ENCODE measurements at places on chromosomes 2 and 18.
A peak's percentile ranks its signal among the peaks of the same experiment; 100 is the strongest.

DNA sequence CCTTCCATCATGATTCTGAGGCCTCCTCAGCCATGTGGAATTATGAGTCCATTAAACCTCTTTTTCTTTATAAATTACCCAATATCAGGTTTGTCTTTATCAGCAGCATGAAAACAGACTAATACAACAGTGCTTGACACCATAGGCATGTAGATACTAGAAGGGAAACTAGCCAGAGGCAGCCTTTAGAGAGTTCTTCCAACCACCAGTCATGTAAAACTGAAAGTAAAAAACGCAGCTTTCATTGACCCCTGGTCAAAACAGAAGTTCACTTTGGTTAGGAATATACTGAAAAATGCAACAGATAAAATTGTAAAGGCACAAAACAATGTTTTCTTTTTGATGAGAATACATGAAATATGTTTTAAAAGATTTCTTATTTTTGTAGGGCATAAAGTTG lies 122.8 kb upstream of the L3MBTL4 start:
- DNase-seq, result no peak

DNA sequence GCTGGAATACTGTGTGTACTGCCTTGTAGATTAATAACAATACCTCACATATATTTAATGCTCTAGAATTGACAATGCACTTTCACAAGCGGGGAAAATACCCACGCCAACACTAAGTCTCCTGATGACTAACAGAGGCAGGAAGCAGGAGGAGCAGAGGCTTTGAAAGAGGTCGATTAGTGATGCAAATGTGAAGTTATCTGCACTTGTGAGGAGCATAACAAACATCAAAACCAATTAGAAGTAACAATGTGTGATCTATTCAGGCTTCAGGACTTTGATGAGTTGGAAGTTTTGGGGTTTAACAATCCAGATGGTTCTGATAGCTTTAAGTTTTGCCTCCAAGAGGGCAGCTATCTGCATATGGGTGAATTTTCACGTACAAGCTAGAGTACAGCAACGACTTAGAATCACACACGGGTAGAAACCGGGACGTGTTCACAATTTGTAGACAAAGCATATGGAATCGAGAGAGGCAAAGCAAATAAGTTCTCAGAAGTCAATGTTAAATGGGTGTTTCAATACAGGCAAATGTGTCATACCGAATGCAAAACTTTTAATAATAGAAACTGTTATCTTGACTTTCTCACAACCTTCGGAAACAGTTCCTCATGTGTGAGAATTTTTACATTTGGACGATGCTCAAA lies 114.5 kb downstream of the METTL8 start:
- DNase-seq, result peak; percentile 39

GRCh38 chr2:11467129-11467649 lies 1.2 kb upstream of the E2F6 start:
- no peak for DNase-seq

GRCh38 chr2:42117182-42117579 lies 52.0 kb upstream of the EML4 start:
- peak; percentile 49 for DNase-seq

DNA sequence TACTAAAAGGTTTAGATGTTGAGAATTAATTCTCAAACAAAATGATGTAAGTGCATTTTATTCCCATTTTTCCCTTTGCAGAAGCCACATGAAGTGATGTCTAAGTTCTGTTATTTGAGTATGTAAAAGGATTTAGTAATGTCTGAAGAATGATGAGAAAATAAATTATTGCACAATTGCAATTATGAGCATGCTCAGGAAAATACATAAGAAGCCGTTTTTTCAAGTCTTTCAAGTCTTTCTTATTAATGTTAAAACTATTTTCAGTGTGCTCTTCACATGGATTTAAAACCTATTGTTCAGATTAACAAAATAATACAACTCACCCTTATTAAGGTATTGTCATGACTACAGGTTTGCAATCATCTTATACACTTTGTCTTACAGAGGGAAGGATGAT lies 331.4 kb upstream of the NETO1 start:
- peak; percentile 3 for DNase-seq

DNA sequence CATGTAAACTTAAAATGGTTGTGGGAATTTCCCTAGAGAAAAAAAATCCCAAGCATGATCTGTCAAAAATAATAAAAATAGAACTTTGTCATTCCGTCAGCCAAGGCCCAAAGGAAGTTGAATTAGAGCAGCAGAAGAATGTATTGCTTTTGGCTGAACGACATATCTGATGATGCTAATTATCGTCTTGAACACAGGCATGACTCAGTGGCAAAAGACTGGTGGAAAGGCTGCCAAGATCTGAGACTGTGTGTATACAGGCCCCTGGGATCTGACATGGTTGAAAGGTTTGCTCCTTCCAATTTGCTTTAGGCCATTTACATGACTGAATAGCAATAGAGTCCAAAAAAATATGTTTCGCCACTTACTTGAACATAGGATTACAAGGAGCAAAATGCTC lies 1057.1 kb upstream of the CRIM1 start:
- DNase-seq, result peak; percentile 65

- DNase-seq, result no peak
Observed at GRCh38 chr2:92073036-92073814, 2798.0 kb upstream of the TEKT4 start.

DNA sequence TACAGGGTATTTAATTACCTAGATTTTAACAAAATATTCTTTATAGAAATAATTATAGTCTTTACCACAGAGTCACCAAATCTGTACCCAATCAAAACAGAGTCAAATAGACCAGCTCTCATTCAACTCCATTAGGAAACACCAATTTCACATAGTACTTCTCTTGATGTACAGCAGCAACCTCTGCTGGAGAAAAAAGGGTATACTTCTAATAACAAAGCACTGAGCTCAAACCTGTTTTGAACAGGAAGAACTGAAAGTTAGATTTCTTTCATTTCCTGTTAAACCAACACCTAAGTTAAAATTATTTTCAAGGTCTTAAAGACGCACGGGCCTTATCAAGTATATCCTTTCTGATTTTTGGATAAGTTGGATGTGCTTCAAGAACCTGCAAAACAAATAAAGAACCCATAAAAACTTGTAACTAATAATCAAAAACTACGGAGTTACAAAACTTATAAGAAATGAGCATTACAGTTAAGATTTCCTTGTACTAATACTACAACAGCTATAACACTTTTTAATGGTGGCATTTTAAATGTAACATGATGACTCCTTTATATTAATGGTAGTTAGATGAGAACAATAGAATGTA lies 79.0 kb downstream of the TTC21B start:
- DNase-seq, result peak; percentile 68

- DNase-seq, result no peak
Observed at GRCh38 chr18:54147439-54147838, 77.0 kb downstream of the MBD2 start.

- DNase-seq, result no peak
Observed at GRCh38 chr18:48674758-48675351, 136.0 kb downstream of the CTIF start.

GRCh38 chr2:238162251-238162845 lies 3.6 kb downstream of the ERFE start:
- DNase-seq, result no peak

DNA sequence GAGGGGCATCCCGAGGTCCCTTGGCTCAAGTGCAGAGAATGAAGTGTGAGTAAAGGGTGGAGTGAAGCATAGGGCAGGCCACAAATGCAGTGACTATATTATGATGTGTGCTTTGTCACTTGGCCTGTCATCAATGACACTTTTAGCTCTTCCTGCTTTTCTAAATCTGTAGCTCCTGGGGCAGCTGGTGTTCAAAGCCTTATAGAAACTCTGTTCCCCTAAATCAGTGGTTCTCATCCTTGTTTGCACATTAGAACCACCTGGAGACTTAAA lies 135.6 kb upstream of the LGALSL start:
- DNase-seq, result no peak

DNA sequence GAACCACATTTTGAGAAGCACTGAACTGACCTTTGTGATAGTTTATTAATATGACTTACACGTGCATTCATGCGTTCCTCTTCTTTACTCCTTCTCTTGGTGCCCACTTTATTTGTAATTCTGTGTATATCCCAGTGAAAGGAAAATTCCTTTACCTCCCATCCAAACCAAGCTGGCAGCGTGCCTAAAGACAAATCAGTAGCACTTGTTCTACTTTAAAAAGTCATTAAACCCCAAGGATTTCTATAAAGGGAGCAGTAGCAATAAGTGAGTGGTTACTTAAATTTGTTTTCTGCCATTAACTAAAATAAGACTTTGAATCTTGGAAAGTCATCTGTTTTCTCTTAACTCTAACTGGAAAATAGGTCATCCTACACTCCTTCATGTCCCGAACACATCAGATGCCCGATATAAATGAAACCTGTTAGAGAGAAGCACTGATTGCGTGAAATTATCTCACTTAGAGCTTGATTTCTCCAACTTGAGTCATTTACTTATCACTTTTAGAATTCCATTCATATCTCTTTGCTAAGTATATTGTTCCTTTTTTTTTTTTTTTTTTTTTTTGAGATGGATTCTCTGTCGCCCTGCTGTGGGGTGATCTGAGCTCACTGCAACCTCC lies 10.7 kb downstream of the PIK3C3 start:
- DNase-seq, result no peak

GRCh38 chr2:219887870-219888269 lies 260.4 kb downstream of the SLC4A3 start:
- DNase-seq, result no peak

- DNase-seq, result no peak
Observed at GRCh38 chr2:75431763-75432162, 129.0 kb downstream of the EVA1A start.

- DNase-seq, result no peak
Observed at GRCh38 chr18:58148954-58149471, 105.0 kb downstream of the NEDD4L start.
